Chondrocyte (in vitro differentiated cells): ENCODE measurements at places on chromosomes 3 and 15. TPM values are rescaled to one million over a fixed set of nuclear protein-coding genes. Genes with fewer than 3 reads are reported as not detected.

The EPHB1 gene
- 1.0 to 1.7 TPM (median 1.6 TPM) in 3 replicates for total RNA-seq

The CSK gene
- total RNA-seq = 39.9 to 47.4 TPM (median 41.5 TPM) in 3 replicates

The PPP1R14D gene
- total RNA-seq = not detected in 3 replicates

The PLSCR5 gene
- not detected in 3 replicates for total RNA-seq

The PRR20G gene
- total RNA-seq = not detected in 3 replicates

- H3K4me3 ChIP-seq = peak overlapping the region; percentile 23
- peaks cover 92% of the 10 kb centered on the region for H3K4me1 ChIP-seq
These were observed 4.9 kb downstream of the PRICKLE2 start for GRCh38 chr3:64220161-64220914.

DNA sequence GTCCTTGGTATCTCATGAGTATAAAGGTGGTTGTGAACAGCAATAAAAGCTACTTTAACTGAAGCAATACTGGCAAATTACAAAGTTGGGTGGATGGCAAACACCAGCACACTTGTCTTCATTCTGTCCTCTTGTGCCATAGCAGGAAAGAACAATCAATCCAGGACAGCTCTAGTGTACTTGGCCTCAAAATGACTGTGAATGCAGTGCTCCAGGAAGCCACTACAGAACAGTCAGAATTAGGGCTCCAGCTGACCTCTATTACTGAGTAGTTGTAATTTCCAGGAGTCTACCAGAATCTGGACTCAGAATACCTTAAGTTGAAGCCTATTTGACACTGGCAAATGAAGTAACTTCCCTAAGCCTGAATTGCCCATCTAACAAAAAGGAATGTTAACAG lies 339.0 kb upstream of the WNT5A start:
- DNase-seq = no peak
- no peaks in the 10 kb centered on the region for H3K27me3 ChIP-seq
- peaks cover 7% of the 10 kb centered on the region for H3K4me1 ChIP-seq

GRCh38 chr3:29577250-29577649 lies 296.4 kb downstream of the RBMS3 start:
- H3K27ac ChIP-seq = no peak overlapping the region
- H3K4me3 ChIP-seq = no peak overlapping the region
- no peaks in the 10 kb centered on the region for H3K27me3 ChIP-seq
- no peaks in the 10 kb centered on the region for H3K36me3 ChIP-seq

DNA sequence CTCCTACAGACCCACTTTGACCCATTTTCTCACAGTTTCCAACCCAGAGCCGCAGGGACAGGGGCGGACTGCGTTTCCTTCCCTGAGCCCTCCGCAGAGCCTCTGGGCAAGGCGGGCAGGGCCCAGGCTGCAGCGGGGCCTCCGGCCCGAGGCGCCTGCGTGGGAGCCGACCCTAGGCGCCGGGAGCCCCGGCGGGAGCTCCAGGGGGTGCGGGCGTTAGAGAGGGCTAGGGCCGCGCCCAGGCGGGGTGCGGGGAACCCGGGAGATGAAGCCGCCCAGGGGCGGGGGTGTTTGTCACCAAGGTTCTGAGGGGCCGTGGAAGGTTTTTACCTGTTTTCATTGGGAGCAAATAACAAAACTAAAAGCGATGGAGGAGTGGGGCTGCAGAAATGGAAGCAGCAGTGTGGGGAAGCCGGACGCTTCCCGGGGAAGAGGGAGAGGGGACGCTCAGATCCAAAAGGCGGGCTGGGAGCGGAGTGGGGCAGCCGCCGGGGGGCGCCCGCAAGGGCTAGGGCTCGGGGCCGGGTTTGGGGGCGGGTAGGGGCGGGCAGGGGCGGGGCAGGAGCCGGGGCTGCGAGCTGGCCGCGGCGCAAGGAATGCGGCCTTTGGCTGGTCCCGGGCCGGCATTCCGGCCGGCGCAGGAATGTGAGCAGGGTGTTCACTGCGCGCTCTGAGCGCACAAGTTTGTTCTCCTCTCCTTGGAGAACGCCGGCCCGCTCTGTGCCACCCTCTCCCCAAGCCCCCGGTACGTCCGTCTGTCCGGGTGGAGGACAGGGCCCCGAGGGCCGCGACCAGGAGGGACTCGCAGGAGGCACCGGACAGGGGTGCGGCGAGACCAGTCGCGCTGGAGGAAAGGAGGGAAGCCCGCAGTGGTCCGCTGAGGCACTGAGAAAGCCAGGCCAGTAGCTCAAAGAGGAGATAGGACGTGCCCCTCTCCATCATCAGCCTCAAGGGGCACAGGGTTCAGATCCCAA lies 61.1 kb downstream of the AMOTL2 start:
- H3K27me3 ChIP-seq = no peaks in the 10 kb centered on the region
- H3K36me3 ChIP-seq = no peaks in the 10 kb centered on the region
- peak overlapping the region; percentile 63 for H3K4me3 ChIP-seq
- peak overlapping the region; percentile 96 for H3K27ac ChIP-seq
- DNase-seq = peak; percentile 96

- H3K27ac ChIP-seq = no peak overlapping the region
- no peak overlapping the region for H3K4me3 ChIP-seq
- peaks cover 2% of the 10 kb centered on the region for H3K36me3 ChIP-seq
- no peaks in the 10 kb centered on the region for H3K4me1 ChIP-seq
- peaks cover 30% of the 10 kb centered on the region for H3K27me3 ChIP-seq
These were observed 4.8 kb downstream of the PAQR9 start for GRCh38 chr3:142958707-142959106.

DNA sequence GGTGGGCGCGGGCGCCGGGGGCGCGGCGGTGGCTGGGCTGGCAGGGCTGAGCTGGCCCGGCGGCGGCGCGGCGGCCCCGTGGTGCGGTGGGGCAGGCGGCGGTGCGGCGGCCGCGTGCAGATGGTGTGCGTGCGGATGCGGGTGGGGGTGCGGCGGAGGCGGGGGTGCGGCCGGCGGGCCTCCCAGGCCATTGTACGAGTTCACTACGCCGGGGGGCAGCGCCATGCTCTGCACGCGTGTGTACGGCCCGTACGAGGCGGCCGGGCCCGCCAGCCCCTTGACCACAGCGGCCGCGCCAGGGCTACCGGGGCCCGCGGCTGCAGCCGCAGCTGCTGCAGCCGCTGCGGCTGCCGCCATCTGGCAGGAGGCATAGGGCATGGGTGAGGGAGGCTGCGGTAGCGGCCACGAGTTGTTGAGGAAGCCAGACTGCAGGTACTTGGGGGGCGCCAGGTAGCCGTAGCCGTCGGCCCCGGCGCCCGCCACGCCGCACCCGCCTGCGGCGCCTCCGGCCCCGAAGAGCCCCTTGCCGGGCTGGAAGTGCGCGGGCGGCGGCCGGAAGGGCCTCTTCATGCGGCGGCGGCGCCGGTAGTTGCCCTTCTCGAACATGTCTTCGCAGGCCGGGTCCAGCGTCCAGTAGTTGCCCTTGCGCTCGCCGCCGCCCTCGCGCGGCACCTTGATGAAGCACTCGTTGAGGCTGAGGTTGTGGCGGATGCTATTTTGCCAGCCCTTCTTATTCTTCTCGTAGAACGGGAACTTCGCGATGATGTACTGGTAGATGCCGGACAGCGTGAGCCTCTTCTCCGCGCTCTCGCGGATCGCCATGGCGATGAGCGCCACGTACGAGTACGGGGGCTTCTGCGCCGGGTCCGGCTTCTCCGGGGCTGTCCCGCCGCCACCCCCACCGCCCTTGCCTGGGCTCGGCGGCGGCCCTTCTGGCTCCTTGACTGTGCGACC lies 951 bp downstream of the FOXL2 start:
- no peak overlapping the region for H3K27ac ChIP-seq
- peaks cover 82% of the 10 kb centered on the region for H3K27me3 ChIP-seq
- H3K4me1 ChIP-seq = peaks cover 21% of the 10 kb centered on the region
- H3K36me3 ChIP-seq = peaks cover 5% of the 10 kb centered on the region
- H3K4me3 ChIP-seq = peak overlapping the region; percentile 58

DNA sequence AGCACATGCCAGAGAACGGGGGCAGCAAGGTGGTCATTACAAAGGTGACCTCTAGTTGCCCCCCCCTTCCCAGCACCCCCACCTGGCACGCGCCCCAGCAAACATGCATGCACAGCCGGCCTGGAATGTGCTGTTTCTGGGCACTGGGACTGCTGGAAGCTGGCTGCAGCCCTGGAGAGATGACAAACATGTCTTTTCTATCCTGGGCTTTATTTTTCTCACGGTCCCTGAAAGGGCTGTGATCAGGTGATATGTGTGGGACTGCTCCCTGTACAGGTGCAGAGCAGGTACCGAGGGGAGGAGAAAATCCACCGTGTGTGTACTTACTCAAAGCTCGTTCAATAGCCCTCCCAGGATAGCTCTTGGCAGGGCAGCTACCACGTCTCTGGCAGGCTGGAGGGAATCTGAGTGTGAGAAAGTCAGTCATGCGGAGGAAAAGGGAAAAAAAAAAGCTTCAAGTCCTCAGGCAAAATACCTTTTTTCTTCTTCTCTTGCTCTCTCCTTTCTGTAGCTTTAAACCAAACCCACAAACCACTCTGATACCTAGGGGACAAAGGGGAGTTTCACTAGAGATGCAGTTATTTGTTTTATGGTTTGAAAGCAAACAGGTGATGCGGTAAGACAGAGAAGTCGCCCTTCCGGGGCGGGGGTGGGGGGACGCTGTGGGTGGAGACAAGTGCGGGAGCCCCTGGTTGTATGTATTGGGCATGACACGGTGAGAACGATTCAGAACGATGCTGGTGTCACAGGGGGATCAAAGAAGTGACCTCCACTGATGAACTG lies 5.0 kb upstream of the HES1 start:
- H3K36me3 ChIP-seq = no peaks in the 10 kb centered on the region
- peaks cover 48% of the 10 kb centered on the region for H3K4me1 ChIP-seq
- peak overlapping the region; percentile 82 for H3K27ac ChIP-seq
- peaks cover 30% of the 10 kb centered on the region for H3K27me3 ChIP-seq

- H3K27me3 ChIP-seq = no peaks in the 10 kb centered on the region
- peaks cover 5% of the 10 kb centered on the region for H3K4me1 ChIP-seq
- H3K4me3 ChIP-seq = peak overlapping the region; percentile 28
- H3K27ac ChIP-seq = no peak overlapping the region
- peaks cover 19% of the 10 kb centered on the region for H3K36me3 ChIP-seq
These were observed 7.1 kb downstream of the CELSR3 start for GRCh38 chr3:48655606-48656005.

- peaks cover 49% of the 10 kb centered on the region for H3K27me3 ChIP-seq
- peaks cover 20% of the 10 kb centered on the region for H3K4me1 ChIP-seq
- no peak overlapping the region for H3K27ac ChIP-seq
- H3K4me3 ChIP-seq = peak overlapping the region; percentile 47
- DNase-seq = peak; percentile 94
These were observed 1.0 kb downstream of the ONECUT1 start for GRCh38 chr15:52789008-52789600.
